ENCODE measurements at places on chromosomes 5 and 9. TPM values are rescaled to one million over a fixed set of nuclear protein-coding genes. Genes with fewer than 3 reads are reported as not detected.

DNA sequence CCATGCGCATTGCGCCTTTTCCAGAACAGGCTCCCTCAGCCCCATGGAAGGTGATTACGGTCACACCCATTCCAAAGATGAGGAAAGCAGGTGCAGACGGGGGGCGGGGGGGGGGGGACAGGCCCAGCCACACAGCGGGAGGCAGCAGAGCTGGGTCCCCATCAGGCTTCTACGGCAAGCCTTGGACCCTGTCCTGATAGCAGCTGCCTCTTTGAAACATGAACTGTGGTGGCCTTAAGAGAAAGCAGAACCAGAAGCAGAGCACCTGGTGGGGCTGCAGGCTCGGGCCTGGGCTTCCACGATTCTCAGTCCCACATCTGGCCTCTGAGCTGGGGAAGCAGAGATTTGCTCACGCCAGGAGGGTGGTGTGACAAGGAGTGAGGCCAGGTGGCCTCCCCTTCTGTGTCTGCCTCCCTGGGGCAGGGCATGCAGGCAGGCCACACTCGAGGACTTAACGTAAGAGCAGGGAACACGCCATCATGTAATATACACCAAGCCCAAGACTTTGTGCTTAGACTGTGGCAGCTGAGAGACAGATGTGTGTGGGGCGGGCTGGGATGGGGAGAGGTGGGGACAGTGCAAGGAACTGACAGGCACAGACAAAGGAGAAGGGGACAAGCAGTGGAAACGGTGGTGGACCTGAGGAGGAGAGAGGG, 14.2 kb upstream of the PHYKPL start:
- no peak for DNase-seq

DNA sequence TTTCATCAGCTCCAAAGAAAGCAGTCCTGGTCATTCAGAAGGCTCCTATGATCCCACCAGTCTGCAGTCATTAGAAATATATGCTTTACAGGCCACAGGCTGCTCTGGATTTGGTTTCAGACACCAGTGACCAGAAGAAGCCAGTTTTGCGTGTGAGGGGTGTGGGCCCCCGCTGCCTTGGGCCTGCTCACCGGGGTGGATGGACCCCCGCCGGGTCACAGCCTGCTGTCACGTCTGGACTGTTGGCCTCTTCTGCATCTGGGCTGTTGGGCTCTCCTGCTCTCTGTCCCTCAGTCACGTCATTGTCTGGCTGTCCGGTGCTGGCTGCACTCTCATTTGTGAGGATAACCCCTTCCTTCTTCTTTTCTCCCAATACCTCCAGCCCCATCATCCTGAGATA, 33.1 kb downstream of the NSUN2 start:
- DNase-seq, result no peak

DNA sequence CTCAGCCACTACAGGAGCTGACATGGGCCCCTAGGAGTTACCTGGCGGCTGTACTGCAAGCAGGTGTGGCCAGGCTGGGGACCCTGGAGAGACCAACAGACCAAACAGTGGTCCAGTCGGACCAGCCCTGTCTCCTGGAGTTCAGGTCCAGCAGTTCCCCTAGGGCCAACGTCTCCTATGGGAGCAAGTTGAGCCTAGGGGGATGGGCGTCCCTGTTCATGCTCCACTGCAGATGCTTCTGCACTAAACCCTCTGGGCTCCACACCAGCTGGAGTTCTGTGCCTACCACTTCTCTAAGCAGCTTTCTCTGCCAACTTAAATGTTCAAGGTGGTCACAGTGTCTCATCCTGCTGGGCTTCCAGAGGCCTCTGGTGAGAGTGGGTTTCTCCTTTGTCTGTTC, 20.6 kb upstream of the OMD start:
- no peak for DNase-seq

DNA sequence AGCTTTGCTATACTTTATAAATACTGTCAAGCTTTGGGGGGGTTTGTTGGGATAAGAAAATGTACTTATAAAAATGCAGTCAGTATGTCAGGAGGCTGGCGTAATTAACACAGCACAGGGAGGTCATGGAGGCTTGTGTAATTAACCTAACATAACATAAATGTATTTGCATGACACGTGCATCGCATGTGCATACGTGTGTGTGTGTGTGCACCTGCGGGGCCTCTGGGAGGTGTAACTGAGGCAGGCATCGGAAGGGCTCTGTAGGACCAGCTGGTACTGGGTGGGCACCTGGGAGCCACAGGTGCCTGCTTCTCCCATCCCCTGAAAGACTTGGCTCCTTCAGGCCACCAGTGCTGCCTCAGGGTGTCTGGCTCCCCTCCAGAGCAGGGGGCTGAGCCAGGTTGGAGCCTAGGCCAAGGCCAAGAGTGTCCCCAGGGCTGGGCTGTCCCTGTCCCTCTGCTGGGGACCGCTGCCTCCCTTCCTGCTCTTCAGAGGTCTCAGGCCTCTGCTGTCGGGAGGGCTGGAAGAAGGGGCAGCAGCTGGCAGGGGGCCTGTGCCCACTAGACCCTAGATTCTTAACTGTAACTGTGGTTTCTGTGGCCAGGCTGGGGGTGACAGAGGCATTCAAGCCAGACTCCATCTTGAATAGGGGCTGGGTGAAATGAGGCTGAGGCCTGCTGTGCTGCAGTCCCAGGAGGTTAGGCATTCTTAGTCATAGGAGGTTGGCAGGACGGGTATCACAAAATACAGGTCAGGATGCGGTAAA, 9.0 kb downstream of the FCN2 start:
- DNase-seq, result no peak

DNA sequence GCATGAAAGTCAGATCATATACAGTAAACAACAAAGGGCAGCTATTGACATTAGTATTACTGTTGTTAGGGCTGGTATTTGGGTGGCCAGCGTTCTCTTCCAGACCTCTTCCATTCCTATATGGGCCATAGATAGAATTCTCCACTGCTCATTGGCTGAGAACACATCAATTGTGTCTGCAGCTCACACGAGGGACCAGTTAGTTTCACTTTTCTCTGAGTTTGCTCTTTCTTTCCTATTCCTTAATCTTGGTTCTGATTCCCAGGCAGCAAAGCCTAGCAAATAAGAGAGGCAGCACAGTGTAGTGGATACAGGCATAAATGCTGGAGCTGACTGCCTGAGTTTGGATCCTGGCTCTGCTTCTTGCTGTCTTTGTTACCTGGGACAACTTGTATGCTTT, 476.4 kb downstream of the SPOCK1 start:
- no peak for DNase-seq

GRCh38 chr5:58299256-58299655, 160.6 kb downstream of the PLK2 start:
- DNase-seq, result no peak

GRCh38 chr9:96305171-96305570, 3.2 kb upstream of the HSD17B3 start:
- DNase-seq, result no peak

- no peak for DNase-seq
Observed at GRCh38 chr5:124670722-124671184, 75.7 kb downstream of the ZNF608 start.

- no peak for DNase-seq
Observed at GRCh38 chr5:154039458-154039829, 677 bp downstream of the MFAP3 start.

C5 gene
- 7.3 TPM for total RNA-seq

CTSV gene
- 1.6 TPM for total RNA-seq
